Retinal pigment epithelial cell (primary cell): ENCODE measurements at places on chromosomes 2 and 18.

DNA sequence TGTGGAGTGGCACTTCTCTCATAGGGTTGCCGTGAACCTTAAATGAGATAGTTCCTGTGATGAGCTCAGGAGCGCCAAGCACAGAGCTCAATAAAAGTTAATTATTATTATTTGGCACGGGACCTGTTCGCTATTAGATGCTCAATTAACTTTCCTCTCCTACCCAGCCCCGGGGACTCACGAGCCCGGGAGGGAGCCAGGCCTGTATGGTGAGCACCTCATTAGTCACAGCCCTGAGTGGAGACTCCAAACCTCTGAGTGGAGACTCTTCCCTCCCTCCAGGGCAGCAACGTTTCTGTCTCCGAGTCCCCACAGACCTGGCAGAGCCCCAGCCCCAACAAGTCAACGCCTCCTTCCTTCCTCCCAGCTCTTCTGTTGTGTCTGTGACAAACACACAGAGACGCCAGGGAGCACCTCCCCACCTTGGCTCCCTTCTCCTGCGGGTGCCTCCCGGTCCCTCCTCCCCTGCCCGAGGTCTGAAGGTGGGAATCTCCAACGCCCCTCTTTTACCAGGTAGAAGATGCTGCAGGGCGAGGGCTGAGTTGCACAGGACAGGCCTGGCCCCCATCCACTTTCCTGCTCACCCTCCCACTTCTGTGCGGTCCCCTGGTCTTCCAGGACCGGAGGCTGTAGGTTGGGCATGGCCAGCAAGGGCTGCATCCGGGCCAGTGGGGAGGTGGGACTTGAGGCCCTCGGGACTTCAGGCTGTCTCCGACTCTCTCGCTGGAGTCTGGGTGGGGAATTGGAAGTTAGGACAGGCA is 52.7 kb upstream of the ODC1 start:
- no peak for DNase-seq

GRCh38 chr2:27086724-27087593 is at the start of gene KHK:
Gene KHK (plus strand): TSS chr2:27086772. CDS start chr2:27087260, 488 bp downstream.
- no peak for DNase-seq

- DNase-seq, result no peak
Observed at GRCh38 chr2:134429886-134430285, 176.0 kb downstream of the MGAT5 start.

GRCh38 chr18:199214-199613 is 40.9 kb downstream of the USP14 start:
- DNase-seq, result no peak
